ENCODE measurements at places on chromosomes 4 and X.
A peak's percentile ranks its signal among the peaks of the same experiment; 100 is the strongest.

GRCh38 chrX:9862953-9863352 lies 76.7 kb downstream of the SHROOM2 start:
- DNase-seq = no peak

DNA sequence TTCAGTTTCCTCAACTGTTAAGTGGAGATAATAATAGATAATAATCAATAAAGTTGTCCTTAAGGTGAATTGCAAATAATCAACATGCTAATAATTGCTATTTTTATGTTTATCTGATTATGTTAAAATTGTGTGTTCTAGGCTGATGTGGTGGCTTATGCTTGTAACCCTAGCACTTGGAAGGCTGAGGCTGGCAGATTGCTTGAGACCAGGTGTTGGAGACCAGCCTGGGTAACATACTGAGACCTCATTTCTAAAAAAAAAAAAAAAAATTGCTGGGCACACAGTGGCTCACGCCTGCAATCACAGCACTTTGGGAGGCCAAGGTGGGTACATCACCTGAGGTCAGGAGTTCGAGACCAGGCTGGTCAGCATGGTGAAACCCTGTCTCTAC lies 175.2 kb downstream of the GC start:
- DNase-seq = no peak

DNA sequence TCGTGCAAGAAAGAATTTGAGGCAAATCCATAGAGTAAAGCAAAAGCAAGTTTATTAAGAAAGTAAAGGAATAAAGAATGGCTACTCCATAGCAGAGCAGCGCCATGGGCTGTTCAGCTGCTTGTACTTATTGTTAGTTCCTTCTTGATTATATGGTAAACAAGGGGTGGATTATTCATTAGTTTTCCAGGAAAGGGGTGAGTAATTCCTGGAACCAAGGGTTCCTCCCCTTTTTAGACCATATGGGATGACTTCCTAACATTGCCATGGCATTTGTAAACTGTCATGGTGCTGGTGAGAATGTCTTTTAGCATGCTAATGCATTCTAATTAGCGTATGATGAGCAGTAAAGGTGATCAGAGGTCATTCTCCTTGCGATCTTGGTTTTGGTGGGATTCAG lies 23.5 kb upstream of the CEP135 start:
- no peak for DNase-seq

GRCh38 chrX:30593440-30594200 lies 16.1 kb upstream of the TASL start:
- peak; percentile 18 for DNase-seq

- DNase-seq = no peak
Measured at GRCh38 chr4:63155561-63155960, 1253.7 kb downstream of the TECRL start.

GRCh38 chrX:116490104-116490503 lies 27.3 kb upstream of the CT83 start:
- DNase-seq = no peak

DNA sequence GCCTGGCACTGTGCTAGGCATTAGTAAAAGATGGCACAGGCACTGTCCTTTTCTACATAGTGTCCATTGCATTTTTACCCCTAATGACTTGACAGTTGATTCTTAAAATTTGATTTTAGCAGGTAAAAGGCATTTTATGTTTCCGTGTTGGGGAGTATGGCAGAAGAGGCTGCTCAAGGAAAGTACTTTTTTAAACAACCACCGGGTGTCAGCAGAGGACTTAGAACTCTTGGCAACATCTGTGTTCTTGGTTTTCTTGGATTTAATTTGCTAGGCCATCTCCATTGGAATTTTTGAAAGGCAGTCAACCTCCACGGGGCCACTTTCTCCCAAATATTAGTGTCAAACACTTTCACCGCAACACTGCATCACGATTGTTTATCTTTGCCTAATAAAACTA lies 102.9 kb downstream of the TSPAN7 start:
- no peak for DNase-seq

DNA sequence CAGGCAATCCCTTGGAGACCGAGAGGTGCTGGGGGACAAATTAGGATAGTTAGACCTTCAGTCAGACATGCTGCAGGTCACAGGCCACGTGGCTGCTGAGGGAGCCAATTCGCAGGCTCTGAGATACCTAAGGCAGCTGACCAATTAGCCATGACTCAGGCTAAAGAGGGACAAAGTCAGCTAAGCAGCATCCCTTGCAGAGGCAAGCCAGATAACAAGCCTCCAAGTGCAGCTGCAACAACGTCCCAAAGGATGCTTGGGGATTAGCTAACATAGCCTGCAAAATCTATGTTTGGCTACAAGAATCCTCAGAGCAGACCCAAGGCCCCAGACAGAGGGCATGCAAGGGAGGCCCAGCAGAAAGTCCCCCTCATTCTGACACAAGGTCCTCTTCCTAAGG lies 93.5 kb downstream of the SEL1L3 start:
- no peak for DNase-seq

DNA sequence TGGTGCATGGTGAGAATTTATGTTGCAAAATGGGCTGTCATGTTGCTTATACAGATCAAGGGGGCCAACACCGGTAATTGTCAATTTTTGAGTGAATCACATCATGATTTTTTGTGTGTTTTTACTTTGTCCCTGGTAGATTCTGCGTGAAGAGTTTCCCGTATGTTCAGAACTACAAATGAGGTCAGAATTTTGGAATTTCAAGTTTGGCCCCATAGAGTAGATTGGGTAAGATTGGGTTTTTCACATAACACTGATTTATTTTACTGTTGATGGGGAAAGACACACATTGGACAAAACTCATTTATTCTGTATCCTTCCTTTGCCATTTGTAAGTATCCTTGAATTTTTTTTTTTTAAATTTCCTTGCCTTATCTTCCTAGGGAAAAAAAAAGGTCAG lies 158.5 kb upstream of the MXRA5 start:
- DNase-seq = no peak

GRCh38 chrX:70336767-70337166 lies 46.9 kb downstream of the KIF4A start:
- DNase-seq = no peak

- DNase-seq = no peak
Measured at GRCh38 chrX:37785569-37785968, 5.7 kb downstream of the CYBB start.

- DNase-seq = peak; percentile 14
Measured at GRCh38 chrX:51459125-51459524, 37.3 kb downstream of the NUDT11 start.

GRCh38 chr4:53920116-53920515 lies 144.3 kb downstream of the CHIC2 start:
- DNase-seq = no peak

- no peak for DNase-seq
Measured at GRCh38 chrX:137568741-137569469, 3.0 kb downstream of the ZIC3 start.

DNA sequence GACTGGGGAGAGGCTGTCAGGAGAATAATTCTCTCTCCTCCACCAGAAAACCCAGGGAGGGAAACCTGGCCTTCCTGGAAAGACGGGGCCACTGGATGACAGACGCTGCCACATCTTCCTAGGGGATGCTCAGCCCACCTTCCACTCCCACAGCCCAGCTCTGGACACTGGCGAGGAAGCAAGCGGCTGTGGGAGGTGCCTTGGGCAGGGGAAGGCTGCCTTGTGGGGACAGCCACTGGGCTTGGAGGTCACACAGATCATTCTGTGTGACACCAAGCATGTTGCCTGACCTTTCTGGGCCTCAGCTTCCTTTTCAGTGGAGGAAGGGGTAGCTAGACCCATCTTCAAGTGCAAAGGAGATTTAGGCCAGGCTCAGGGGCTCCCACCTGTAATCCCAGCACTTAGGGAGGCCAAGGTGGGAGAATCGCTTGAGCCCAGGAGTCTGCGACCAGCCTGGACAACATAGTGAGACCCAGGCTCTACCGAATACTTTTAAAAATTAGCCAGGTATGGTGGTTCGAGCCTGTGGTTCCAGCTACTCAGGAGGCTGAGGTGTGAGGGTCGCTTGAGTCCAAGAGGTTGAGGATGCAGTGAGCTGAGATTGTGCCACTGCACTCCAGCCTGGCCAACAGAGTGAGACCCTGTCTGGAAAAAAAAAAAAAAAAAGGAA lies 9.8 kb upstream of the MSX1 start:
- no peak for DNase-seq

- DNase-seq = no peak
Measured at GRCh38 chrX:114712466-114712865, 128.6 kb downstream of the HTR2C start.

GRCh38 chr4:41549478-41549877 lies 11.5 kb downstream of the LIMCH1 start:
- DNase-seq = no peak

- DNase-seq = no peak
Measured at GRCh38 chr4:123255971-123256370, 140.6 kb upstream of the SPRY1 start.

DNA sequence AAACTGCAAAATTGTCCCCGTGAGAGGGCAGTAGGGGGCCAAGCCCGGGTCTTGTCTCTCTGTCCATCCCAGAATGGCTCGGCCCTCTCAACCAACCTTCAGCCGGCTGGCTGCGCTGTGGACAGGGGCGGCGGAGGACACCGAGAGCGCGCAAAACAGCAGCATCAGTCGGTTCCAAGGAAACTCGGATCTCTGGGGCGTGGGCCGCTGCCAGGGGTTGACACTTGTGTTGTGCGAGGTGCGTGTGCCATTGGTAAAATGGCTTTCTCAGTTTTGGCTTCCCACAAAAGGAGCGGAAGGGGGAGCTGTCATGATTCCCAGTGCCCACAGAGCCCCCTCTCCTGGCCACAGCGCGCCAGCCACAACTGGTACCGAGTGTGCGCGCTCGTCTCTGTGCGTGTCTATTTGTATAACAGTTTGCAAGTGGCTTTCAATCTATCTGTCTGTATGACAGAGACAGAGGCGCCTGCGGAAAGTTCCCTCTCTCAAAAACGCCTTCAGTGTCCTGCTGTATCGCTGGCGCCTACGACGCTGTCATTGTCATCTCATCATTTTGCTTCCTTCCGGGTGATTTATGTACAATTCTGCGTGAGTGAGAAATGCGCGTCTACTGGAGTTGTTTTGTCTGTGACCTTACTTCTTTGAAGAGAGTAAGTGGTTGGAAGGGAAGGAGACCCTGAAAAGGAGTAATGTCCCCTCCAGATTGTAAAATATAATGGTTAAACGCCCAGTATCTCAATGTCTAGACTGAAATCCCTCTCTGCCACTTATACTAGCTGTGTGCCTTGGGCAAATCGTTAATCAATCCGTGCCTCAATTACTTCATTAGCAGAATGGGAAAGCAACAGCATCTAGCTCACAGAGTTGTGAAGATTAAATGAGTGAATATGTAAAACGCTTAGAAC lies 1.8 kb downstream of the DKK2 start:
- DNase-seq = no peak

DNA sequence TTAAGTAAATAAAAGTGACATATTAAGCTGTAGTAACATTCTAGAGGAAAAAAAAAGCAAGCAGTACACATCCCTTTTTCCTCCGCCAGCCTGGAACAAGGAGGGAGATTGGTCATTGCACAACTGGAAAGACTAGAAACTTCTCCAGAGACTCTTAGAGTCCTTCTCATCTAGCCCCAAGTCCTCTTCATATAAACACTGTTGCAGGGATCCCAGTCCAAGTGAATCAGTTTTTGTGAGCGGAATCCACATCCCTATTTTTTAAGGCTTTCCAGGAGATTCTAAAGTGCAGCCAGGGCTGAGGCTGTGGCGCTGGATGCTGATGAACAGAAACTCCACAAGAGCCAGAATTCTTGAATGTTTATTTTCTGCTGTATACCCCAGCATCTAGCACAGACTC lies 23.8 kb downstream of the REELD1 start:
- no peak for DNase-seq

DNA sequence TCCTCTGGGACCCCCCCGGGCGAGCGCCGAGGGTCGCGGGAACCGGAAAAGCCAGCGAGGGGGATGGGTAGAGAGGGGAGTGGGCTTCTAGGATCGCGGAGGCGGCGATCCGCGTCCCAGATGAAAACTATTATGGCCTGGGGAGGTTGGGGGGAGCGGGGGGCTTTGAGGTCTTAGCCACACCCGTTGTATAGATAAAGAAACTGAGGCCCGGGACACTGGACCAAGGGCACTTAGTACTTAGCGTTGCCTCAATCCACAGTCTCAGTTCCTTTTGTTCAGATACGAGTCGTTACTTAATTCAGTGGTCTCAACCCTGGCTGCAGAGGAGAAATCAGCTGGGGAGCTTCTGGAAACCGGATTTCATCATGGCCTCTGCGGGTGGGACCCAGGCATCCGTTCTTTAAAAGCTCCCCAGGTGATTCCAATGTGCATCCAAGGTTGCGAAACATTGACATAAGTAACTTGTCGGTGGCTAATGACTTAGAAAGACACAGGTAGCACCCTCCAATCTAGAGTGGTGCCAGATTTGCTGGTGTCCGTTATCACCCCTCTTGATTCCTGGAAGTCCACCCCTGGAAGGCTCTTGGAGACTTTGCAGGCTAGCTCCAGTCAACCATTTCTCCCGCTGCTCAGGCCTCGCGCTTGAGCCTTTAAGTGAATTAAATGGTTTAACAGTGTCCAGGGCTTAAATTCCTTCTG lies 90.7 kb downstream of the GEMIN8 start:
- DNase-seq = no peak

GRCh38 chrX:28189011-28189410 lies 207.8 kb upstream of the DCAF8L1 start:
- DNase-seq = no peak

- DNase-seq = no peak
Measured at GRCh38 chr4:146333187-146333894, 119.0 kb downstream of the REELD1 start.

- no peak for DNase-seq
Measured at GRCh38 chr4:78527555-78527954, 24.0 kb upstream of the ANXA3 start.

GRCh38 chr4:53771326-53771725 lies 180.0 kb upstream of the LNX1 start:
- no peak for DNase-seq

- peak; percentile 55 for DNase-seq
Measured at GRCh38 chr4:39932776-39933402, 44.8 kb downstream of the PDS5A start.

DNA sequence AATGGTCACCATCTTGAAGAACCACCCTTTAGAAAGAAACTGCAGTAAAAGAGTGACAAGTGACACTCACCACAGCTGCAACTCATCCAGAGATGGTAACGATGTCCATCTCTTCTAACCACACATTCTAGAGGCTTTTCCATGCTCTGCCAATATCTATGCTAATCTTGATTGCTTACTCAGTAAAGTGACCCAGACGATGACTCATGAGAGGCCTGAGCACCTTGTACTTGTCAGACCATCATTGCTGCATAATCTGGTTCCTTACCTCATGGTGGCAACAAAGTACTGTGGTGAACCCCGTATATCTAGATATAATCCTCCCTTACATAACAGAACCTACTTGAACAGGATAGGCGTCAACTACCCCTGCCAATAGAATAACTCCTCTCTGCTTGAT lies 75.6 kb downstream of the CCNG2 start:
- no peak for DNase-seq

DNA sequence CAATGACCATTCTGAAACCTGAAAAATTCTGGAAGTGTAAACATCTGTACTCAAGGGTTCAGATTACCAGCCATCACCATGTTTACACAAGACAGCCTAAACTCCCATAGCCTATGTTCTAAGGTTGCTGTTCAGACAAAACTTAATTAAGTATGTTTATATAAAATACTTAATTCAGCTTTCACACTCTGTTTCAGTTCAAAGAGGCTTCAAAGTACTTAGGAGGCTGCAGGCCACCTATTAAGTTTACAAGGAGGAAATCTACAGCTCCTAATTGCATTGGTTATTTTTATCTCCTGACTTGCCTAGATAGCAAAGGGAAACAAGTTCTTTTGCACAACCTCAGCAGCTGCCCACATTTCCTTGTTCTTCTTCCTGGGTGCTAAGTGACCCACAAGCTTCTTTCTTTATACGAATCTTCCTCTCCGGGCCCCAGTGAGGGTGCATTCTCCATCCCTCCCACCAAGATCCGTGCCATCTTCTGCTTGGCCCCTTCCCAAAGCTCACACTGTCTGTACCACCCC lies 2.0 kb downstream of the GAK start:
- DNase-seq = no peak

All from CD4-positive, alpha-beta T cell treated with Interleukin-4 for 4 hours (primary cell).